Stimulated activated CD8-positive, alpha-beta memory T cell treated with anti-CD3 and anti-CD28 coated beads, Interleukin-7, amount 100 ng/mL, for 4 hours (primary cell): ENCODE measurements at places on chromosomes 7 and 10.

- peak; percentile 80 for DNase-seq
Measured at GRCh38 chr10:27252267-27253000, 11.8 kb upstream of the ACBD5 start.

- no peak for DNase-seq
Measured at GRCh38 chr7:93011351-93012294, 106.2 kb downstream of the SAMD9 start.

DNA sequence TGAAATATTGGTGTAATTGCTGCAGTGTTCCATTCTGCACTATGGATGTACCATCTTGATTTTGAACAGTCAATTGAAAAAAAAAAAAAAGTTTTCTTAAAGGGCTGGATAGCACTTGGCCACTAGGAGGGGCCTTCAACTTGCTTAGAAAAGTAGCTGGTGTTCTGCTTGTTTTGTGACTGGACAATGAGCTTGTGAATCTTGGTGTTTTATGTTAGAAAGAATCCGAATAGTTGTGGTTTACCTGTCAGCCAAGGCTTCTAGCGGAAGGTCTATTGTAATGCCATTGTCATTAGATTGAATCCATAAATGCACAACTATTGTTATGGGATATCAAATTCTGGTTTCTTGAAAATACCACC, 77.1 kb downstream of the BMPER start:
- no peak for DNase-seq

DNA sequence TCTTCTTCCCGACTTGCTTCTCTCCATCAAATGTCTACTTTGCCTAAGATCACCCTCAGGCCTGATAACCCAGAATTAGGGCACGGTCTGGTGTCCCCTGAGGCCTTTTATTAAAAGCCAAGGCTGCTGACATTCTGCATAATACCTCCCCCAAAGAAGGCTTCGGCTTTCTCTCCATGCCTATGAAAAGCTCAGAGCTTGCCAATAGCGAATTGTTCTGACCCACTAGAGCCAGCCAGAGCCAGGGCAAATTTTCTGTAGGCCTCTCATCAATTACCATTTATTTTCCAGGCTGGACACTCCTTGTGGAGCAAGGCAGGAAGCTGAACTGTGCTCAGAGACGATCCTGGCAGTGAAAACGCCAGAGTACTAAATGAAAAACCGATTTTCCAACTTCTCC, 64.3 kb upstream of the ADRB1 start:
- no peak for DNase-seq

DNA sequence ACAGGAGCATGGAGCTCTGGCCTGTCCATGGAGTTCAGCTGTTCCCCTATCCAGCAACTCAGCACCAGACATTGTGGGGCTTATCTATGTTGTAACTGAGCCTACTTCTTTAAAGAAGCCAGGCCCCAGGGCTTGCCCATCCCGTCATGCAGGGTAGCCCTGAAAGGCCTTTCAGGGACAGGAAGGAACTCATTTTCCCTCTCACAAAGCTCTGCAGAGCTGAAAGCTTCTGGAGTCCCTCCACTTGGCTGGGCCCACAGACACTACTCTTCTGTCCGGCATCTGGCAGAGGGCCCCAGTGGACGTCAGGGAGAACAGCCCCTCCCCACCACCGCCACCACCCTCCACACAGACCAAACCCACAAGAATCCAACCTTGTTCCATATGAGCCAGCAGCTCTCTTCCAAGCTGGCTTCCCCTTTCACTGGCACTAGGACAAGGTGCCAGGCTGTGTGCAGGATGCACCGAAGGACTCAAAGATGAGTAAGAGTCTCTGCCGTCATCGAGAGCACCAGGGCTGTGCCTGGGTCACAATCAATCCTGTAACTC, 33.1 kb downstream of the DENND2A start:
- DNase-seq, result no peak

DNA sequence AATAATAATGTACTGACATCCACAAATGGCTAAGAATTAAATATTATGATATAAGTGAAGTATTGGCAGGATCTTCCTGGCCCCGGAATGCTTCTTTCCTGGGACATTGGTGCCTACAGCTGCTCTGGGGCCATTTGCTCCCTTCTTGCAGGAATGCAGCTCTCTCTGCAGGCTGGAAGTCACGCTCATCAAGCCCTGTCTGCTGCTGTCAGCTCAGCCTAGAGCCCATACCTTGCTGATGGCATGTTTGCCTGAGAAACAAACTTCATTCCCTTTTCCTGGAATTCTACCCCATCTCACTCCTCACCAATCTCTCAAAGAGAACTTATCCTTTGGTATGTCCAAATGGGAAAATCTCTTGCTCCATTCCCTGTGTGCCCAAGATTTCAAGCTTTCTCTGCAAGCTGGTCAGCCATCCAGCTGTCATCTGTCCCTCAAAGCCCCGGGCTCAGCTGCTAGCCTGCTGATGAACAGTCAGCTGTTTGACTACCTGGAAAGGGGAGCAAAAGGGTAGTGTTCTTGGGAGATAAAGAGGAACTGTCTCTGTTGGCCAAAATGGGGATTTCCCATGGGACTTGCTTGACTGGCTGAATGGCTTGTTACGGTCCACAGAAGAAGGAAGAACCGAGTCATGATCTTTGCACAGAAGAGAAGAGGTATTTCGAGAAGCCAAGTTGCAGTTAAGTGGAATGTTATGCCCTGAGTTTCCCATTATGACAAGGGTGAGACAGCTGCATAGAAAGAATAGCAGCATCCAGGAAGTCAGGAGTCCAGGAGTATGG, 12.0 kb upstream of the RASSF4 start:
- no peak for DNase-seq

- DNase-seq, result no peak
Measured at GRCh38 chr10:1737222-1738061, at the start of gene ADARB2. Gene ADARB2 (minus strand): TSS chr10:1737525.

DNA sequence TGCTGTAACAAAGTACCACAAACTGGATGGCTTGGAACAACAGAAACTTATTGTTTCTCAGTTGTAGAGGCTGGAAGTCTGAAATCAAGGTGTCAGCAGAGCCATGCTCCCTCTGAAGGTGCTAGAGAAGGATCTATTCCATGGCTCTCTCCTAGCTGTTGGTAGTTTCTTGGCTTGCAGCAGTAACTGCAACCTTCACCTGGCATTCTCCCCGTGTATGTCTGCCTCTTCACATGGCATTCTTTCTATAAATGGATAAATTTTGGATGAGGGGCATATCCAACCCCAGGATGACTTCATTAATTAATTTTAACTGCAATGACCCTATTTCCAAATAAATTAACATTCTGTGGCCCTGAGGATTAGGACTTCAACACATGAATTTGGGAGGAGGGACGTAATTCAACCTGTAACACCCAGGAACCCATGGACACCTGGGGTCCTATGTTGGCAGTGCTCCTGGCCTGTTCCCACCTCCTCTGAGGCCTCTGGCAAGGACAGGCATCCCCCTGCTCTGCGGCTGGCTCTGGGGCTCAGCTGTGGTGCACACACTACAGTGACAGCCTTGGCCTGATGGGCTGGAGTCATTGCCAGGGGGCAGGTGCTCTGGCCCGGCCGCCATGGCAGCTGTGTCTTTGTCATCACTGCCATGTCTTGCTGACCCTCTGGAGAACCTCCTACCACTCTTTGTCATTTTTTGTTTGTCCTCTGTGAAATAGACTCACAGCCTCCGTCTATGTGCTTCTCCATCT, 30.8 kb downstream of the LSMEM1 start:
- DNase-seq, result no peak

DNA sequence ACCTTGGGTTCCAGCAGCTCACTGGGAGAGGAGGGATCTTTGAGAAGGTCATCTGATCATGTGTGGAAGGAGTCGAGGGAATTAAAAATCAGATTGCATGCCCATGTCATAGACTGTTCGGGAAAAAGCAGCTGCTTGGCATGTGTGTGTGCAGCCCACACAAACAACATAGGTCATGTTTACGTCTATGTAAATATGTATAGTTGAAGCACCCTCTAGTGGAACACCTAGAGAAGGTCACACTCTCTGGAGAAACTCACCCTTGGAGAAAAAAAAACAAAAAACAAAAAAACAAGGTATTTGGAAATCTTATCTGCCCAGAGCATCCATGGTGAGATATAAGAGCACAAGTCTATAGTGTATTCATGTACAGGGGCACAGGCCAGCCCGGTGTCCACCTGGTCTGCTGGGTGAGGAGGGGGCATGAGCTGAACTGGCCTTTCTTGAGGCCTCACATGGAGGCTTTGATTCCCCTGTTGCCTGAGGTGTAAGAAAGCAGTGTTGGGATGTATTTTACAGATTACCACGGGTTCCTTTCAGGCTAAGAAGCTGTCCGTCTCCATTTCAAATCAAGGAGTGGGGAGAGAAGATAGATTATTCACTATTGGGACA, 98.0 kb downstream of the NPY start:
- DNase-seq, result no peak

DNA sequence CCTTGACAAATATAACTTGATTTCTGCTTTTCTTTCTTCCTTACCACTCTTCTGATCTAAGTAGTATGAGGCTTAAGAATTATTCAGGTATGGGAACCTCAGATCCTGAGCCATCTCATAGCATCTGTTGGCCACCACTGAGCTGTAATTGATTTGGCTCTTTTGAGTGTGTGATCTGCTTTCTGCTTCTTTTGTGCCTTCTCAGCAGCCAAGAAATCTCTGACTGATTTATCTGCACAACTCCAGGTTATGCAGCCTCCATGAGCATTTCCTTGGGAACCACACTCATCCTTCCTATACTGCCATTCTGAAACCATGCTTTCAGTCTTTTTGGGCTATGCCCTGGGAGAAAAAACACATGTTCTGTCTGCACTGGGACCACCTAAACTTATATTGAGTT, 178.0 kb upstream of the FAM3C start:
- DNase-seq, result no peak

GRCh38 chr7:41507686-41508268, 195.1 kb downstream of the INHBA start:
- DNase-seq, result no peak

- DNase-seq, result no peak
Measured at GRCh38 chr10:75660823-75661222, 229.4 kb downstream of the LRMDA start.

- DNase-seq, result no peak
Measured at GRCh38 chr7:73828107-73828803, 2.5 kb upstream of the CLDN4 start.

- no peak for DNase-seq
Measured at GRCh38 chr10:100829933-100830727, 82.6 kb upstream of the SLF2 start.

GRCh38 chr7:36336390-36336789, 53.3 kb upstream of the ANLN start:
- DNase-seq, result no peak
